ENCODE measurements at places on chromosomes 3 and 15.

GRCh38 chr3:88809993-88810392 lies 297.4 kb upstream of the EPHA3 start:
- peak; percentile 57 for DNase-seq

DNA sequence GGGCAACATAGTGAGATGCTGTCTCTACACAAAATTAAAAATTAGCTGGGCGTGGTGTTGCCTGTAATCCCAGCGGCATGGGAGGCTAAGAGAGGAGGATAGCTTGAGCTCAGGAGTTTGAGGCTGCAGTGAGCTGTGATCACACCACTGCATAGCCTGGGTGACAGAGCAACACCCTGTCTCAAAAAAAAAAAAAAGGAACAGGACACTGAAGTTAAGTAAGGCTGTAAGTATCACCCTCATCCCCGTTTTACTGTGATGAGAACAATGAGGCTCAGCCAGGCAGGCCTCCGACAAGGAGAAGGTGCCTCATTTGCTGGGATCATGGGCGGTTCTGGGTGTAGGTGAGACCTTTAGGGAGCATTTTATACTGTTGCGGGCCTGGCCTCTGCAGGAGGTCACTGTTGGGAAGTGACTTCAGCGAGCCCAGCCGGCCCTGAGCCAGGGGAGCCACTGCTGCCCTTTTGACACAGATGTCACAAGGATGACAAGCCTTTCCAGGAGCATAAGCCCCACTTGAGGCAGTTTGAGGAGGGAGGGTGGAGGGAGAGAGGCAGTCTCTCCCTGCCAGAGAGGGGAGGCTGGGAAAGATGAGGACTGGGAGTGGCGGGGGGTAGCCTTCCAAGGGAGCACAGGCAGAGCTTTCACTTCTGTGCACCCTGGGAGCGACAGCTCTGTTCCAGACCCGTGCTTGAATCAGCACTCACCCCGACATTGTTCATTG lies 30.8 kb downstream of the IRAK2 start:
- DNase-seq, result no peak

GRCh38 chr3:107323723-107324122 lies 53.5 kb upstream of the CCDC54 start:
- no peak for DNase-seq

GRCh38 chr3:64166584-64167162 lies 58.6 kb downstream of the PRICKLE2 start:
- peak; percentile 61 for DNase-seq

DNA sequence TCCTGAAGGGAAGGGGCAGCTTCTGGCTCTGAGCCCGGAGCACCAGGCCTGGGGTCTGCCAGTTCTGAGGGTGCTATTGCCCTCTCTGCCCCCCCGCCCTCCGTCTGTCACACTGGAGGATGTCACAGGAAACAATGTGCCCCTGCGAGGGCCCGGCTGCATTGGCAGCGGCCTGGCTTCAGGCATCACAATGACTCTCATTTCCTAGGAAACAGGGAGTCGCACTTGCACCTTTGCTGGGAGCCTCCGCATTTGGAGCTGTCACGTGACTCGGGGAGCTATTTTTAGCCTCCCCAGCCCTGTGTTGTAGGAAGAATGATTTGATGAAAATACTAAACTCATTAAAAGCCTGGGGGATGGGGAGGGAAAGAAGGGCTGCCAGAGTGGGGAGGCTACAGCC lies 518.9 kb downstream of the SHQ1 start:
- DNase-seq, result peak; percentile 69

DNA sequence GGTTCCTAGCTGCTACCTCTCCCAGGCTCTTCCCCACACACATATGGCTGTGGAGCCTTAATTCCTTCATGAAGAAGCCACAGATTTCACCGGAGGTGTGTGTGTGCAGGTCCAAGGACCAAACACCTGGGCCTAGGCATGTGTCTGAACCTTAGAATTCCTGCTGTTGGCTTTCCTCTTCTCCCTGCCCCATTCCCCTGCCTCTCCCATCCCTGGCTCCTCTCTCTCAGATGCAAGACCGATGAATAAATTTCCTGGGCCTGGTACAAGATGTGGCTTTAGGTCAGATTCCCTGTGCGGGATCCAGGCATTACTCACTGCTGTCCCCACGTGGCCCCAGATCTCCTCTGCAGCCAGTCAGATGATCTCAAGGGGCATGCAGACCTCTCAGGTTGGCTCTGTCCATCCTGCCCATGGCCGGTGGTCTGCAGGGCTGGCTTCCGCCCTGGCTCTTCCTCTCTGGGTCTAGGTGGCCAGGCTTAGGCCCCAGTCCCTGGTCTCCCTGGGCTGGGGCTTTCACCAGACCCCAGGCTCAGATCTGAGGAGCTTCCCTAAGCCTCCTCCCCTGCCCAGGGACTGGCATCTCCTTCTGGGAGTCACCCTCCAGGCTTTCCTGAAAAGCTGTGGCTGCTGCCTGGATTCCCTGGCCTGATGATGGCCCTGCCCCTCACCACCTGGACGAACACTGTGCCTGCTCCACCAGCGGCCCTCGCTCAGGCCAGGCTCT lies 20.5 kb downstream of the CCR9 start:
- DNase-seq, result peak; percentile 34

- no peak for DNase-seq
These were observed 184.4 kb downstream of the TCF12 start for GRCh38 chr15:57102858-57103257.

GRCh38 chr15:63212050-63213004 lies 22.9 kb downstream of the RAB8B start:
- peak; percentile 91 for DNase-seq

DNA sequence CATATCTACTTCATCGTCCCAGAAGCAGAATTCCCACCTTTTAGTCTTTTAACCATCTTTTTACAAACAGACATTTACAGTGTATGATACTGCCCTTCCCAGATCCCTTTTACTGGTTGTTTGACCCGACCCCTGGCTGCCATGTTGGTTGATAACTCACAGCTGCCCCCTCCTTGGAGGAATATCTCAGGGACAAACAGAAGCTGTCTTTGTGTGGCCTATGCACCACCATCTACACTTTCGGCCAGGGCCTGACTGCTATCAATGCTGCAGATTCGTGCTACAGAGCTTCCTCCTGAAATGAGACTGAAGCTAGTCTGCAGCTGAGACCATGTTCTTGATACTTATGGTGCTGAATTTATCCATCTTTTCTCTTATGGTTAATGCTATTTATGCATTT lies 6.6 kb upstream of the POLQ start:
- no peak for DNase-seq

DNA sequence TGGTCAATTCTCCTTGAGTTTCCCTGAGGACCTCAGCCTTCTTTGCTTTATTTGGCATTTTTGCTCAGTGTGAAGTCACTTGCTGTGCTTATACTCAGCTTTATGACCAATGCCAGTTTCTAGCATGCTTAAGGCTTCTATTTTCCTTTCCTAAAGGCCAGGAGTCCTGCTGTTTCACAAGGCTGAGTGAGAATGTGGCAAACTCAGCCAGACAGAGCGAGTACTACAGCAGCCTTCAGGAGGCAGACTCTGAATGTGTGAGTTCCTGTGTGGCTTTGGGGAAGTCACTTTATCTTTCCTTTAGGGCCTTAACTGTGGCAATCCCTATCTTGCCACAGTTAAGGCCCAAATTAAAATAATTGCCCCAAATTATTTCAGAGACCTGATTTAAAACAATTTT lies 213.2 kb upstream of the MRPL3 start:
- DNase-seq, result no peak

DNA sequence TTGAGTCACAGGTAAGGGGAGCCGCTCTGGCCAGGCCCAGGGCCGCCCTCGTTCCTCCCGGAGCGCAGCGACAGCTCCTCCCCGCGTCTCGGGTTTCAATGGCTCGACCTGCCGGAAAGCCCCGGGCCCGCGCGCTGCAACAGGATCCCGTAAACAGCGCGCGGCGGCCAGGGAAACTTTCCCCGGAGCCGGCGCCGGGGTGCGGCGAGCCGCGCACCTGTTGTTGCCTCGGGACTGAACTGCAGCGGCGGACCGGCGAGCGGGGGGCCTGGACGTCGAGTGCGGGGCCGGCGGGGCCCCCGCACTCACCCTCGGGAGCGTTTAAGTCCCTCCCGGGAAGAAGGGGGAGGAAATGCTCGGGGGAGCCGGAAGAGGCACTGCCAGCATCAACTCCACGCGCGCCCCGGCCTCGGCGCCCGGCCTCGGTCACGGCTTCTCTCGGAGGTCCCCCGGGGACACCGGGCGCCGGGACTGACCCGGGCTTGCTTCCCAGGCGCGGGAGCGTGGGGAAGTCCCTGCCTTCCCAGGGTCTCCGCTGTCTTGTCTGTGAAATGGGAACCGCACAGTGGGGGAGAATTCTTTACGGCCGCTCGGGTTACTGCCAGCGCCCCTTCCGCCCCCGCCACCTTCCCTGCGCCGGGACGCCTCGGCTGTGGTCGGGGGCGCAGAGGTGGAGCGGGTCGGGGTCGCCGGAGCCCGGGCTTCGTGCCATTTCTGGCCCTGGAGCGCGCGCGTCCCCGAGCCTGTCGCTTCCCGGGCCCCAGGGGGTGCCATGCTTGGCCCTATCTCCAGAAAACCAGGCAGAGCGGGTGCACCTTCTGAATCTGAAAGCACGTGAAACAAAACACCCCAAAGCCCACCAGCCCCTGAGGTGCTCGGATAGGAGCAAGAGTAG lies 7.5 kb upstream of the PGPEP1L start:
- peak; percentile 70 for DNase-seq

GRCh38 chr3:128107834-128108233 lies 15.8 kb downstream of the RUVBL1 start:
- DNase-seq, result no peak

- DNase-seq, result peak; percentile 35
These were observed 8.2 kb upstream of the MAP4 start for GRCh38 chr3:48024401-48024800.

GRCh38 chr3:16462679-16463078 lies 50.8 kb downstream of the RFTN1 start:
- no peak for DNase-seq

DNA sequence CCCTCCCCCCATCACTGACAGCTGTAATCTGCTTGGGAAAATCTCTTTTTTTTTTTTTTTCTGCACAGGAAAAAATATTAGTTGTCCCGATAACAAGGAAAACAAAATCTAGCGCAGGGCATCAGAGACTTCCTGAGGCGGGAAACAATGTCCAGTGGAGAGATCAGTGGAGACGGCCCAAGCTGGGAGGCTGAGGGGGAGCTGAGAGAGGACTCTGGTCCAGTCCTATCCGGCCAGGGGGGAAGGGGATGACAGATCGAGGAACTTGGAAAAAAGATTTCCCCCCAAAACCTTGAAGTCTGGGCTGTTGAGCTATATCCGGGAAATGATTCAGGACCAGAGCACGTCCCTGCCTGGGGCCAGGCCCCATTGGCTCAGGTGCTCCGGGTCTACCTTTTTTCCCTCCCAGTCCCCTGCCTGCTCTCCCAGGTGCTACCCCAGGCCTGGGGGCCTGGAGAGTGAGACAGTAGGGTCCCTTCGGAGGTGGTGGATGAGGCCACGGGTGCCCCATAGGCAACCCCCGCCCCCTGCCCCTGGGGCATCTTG lies 14.0 kb upstream of the DLL4 start:
- DNase-seq, result no peak

DNA sequence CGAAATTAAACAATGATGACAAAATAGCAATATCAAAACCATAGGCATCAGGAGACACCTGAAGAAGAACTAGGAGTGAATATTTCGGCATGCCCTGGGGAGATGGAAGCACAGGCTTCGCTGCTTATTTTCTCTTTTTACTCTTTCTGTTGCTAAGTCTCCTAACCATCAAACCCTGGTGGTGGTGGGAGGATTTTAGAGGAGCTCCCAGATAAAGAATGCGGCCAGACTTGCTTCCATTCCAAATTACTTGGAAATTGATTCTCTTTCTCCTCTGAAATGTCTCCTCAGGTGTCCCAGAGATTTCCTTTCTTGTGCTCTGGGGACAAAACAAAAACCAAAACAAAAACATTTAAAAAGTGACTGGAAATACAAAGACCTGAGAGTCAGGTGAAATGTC lies 243.0 kb downstream of the KBTBD8 start:
- DNase-seq, result no peak

- DNase-seq, result peak; percentile 64
These were observed 397.2 kb downstream of the GAP43 start for GRCh38 chr3:116020495-116020894.

DNA sequence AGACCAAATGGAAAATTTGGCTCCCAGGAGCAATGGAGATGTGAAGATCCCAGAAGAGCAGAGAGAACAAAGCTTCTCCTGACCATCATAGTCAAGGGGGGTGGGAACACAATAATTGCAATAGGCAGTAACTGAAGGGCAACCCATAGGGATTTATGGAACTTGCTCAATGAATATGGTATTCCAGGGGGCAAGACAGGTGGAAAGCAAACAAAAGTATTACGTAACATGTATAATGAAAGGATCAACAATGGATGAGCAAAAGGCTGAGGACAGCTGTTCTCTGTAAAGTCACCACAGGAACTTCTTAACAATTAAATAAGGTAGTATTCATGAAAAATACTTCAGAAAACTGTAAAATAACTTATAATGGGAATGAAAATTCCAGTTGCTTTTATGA lies 226.1 kb downstream of the PCCB start:
- DNase-seq, result no peak

- DNase-seq, result no peak
These were observed 600.4 kb downstream of the GRM7 start for GRCh38 chr3:7461202-7461825.

DNA sequence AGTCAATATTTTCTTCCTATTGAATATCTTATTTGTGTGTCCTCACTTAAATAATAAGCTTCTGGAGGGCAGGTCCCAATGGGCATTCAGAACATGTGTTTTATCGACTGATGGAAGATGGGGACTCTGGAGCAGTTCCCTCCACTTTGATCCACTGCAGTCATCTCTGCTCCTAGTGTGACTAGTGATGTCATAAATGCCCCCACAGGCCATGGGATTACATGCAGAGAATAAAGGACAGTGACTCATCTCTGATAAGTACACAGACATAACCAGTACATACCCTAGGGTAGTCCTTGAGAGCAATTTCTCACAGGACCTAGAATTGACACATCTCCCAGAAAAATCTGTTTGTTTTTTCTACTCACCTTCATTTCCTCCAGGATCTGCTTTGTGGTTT lies 49.4 kb upstream of the FMN1 start:
- DNase-seq, result peak; percentile 54

GRCh38 chr3:43379343-43379742 lies 93.0 kb downstream of the SNRK start:
- peak; percentile 51 for DNase-seq

DNA sequence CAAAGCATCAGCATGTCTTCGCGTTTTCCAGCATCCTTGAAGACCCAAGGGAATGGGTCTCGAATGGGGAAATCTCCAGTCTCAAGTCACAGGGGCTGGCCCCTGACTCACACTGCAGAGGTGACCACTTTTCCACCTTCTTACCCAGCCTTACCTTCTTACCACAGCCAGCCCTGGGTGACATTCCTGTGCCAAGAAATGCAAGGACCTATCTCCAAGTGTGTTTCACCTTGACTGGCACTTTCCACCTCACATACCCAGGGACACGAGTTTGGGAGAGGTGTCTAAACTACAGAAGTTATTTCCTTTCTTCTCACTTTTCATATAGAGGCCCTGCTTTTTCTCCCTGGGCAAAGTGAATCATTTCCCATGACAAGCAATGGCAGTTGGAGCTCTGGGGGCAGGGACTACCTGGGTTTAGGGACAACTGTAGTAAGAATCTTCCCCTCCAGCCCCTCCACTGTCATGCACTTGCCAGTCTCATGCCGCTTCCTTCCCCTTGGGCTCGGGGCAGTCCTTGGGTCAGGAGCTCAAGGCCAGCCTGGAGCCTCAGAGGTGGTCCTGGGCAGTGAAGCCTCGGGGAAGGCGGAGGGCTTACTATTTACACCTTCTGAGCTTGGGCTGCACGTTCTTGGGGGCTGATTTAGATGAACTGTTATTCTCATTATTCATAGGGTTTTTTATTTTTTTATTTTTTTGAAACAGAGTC lies 16.8 kb downstream of the PAQR5 start:
- DNase-seq, result no peak

Measured in fibroblast of skin of right biceps (primary cell).